ENCODE measurements at places on chromosomes 5 and 9.

DNA sequence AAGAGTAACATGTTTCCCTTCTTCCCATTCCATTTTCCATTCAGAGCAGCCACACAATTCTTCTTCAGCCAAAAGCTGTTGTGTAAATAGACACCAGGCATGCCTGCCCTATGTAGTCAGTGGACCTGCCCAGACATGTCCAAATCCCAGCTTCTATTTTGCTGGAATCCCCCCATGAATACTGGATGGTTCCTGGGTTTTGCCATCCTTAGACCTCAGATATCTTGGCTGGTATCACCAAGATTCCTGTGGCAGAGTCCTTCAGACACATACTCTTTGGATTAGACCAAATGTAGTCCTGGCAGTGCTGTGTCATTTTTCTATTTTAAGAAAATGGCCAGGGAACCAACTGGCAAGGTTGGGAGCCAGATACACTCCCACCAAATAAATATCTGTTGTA is 10.3 kb downstream of the FST start:
- no peaks in the 10 kb centered on the region for H3K36me3 ChIP-seq
- no peaks in the 10 kb centered on the region for H3K27me3 ChIP-seq
- no peak overlapping the region for H3K4me3 ChIP-seq
- no peak overlapping the region for H3K27ac ChIP-seq
- no peaks in the 10 kb centered on the region for H3K4me1 ChIP-seq
- DNase-seq, result no peak

DNA sequence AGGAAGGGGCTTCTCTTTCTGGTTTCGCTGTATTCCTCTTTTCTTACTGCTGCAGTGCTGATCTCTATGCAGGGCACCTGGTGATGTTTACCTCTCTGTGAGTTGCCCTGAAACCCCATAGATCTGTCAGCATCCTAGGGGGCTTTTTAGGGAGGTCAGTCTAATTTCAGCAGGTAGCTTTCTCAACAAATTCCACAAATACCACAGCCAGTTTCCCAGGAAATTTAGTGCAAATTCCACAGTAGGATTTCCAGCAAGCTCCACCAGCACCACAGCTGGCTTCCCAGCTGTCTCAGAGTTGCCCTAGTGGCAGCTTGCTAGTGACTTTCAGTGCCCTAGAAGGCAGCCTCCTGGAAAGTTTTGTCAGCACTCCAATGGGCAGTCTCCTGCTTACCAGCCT is 379.1 kb upstream of the SMC2 start:
- no peaks in the 10 kb centered on the region for H3K36me3 ChIP-seq
- no peak for DNase-seq
- no peak overlapping the region for H3K4me3 ChIP-seq
- no peaks in the 10 kb centered on the region for H3K27me3 ChIP-seq
- H3K4me1 ChIP-seq, result no peaks in the 10 kb centered on the region

DNA sequence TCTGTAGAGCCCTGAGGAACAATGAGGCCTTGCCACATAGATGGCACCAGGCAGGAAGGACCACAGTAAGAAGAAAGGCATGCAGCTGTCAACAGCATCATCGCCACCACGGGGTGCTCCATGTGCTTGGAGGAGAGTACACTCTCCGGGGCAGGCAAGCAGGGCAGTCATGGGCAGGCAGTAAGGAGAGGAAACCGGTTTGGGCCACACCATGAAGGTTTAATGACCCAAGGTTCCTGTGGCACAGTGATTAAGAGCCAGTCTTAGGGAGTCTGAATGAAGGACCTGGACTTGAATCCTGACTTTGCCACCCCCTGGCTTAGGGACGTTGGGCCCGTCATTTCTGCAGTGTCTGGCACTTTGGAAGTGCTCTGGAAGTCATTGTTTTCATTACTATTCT is 80.6 kb upstream of the ZBTB43 start:
- no peak overlapping the region for H3K27ac ChIP-seq
- H3K27me3 ChIP-seq, result no peaks in the 10 kb centered on the region
- H3K36me3 ChIP-seq, result no peaks in the 10 kb centered on the region

GRCh38 chr9:74330487-74331214 is 166.5 kb upstream of the RORB start:
- H3K27me3 ChIP-seq, result no peaks in the 10 kb centered on the region
- H3K36me3 ChIP-seq, result no peaks in the 10 kb centered on the region
- no peak for DNase-seq
- no peak overlapping the region for H3K27ac ChIP-seq
- no peak overlapping the region for H3K4me3 ChIP-seq

- no peak for DNase-seq
- no peak overlapping the region for H3K27ac ChIP-seq
- no peaks in the 10 kb centered on the region for H3K36me3 ChIP-seq
- H3K4me3 ChIP-seq, result no peak overlapping the region
- H3K4me1 ChIP-seq, result no peaks in the 10 kb centered on the region
Measured at GRCh38 chr5:11335881-11336760, 568.1 kb downstream of the CTNND2 start.

DNA sequence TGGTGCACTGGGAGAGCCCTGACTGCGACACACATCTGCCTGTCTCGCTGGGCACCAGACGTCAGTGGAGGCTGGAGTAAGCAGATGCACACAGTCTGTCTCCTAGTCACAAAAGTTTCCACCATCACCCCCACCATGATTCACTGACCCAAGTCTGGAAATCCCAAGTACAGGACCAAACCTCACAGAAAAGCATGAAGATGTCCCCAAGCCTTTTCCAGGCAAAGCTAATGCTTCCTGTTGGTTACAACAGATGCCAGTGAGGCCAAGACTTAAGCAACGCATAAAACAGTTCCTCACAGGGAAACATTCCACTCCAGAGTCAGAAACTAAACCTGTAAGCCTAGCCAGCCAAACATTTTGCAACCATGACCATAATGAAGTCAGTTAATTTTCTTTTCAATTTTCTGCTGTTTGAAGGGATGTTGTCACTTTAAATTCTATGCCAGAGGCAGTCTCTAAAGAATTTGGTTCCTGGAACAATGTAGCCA is 259.3 kb upstream of the SLC30A5 start:
- H3K4me3 ChIP-seq, result no peak overlapping the region
- no peaks in the 10 kb centered on the region for H3K4me1 ChIP-seq
- no peak overlapping the region for H3K27ac ChIP-seq
- H3K27me3 ChIP-seq, result no peaks in the 10 kb centered on the region
- no peak for DNase-seq
- H3K36me3 ChIP-seq, result no peaks in the 10 kb centered on the region

DNA sequence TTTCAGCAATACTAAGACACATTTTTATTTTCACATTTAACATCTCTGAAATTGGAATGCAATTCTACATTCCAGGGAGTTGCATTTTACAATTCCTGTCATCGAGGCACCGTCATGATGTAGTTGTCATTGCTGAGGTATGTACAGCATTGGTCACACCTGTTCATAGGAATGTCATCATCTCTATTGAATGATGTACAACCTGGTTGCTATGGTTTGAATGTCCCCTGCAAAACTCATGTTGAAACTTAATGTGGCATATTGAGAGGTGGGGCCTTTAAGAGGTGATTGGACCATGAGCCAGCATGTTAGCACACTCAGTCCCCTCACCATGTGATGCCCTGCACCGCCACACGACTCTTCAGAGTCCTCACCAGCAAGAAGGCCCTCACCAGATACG is 103.1 kb downstream of the CEMIP2 start:
- no peak overlapping the region for H3K4me3 ChIP-seq
- no peak for DNase-seq
- H3K36me3 ChIP-seq, result no peaks in the 10 kb centered on the region
- no peaks in the 10 kb centered on the region for H3K4me1 ChIP-seq
- H3K27ac ChIP-seq, result no peak overlapping the region

DNA sequence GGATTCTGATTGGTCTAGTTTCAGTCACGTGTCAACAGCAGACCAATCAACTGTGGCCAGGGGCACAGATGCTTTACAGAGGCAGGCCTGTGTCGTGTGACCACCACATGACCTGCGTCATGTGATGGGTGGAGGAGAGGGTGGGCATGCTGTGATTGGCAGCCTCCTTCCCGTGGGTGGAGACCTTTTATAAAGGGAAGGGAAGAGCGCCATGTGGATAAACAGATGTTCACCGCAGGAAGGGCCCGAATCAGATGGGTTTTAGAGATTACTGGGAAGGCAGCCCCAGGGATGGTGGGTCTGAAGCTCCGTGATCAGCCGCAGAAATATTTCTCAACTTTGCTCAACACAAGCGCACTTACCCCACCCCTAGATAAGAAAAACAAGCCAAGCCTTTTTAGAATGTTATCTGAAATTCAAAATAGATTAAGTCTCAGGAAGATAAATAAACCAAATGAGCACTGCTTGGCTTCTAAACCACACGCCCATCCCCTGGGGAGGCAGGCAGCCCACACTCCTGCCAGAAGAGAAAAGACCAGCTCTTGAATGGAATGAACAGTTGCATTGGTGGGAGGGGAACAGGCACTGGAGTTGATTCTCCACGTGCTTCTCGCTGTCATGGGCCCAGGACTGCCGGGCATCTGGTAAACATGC is 43.6 kb downstream of the ROPN1L start:
- no peak for DNase-seq
- H3K27me3 ChIP-seq, result no peaks in the 10 kb centered on the region
- no peaks in the 10 kb centered on the region for H3K36me3 ChIP-seq
- no peak overlapping the region for H3K27ac ChIP-seq
- H3K4me3 ChIP-seq, result no peak overlapping the region

DNA sequence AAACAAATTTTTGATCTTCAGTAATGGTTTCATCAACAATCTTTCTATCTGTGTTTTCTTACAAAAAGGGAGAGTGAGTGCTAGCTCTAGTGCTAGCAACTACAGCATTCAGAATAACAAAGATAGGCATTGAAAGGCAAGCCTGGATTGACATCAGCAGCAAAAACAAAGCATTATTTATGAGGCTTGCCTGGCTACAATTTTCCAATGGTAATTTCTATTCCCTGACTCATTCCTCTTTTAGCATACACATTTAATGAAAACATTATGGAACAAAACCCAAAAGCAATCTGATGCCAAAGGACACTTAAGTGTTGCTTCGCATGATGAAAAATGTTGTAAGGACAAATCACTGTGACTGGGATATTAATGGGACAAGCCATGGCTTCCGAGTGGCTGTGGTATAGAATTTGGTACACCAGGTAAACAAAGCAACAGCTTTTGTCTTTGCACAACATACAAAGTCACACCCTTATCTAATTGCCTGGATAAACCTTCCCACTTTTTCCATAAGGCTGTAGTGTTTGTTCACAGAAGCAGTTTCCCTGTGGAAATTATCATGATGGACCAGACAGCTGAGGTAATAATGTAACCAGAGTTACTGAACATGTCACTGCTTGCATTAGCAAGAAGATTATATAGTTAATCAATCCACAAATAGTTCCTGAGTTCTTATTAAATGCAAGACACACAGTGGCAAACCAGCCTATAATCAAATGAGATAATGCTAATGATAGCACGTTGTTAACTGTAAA is 179.8 kb upstream of the EDIL3 start:
- H3K27me3 ChIP-seq, result no peaks in the 10 kb centered on the region
- no peaks in the 10 kb centered on the region for H3K36me3 ChIP-seq
- no peak overlapping the region for H3K27ac ChIP-seq
- DNase-seq, result no peak

DNA sequence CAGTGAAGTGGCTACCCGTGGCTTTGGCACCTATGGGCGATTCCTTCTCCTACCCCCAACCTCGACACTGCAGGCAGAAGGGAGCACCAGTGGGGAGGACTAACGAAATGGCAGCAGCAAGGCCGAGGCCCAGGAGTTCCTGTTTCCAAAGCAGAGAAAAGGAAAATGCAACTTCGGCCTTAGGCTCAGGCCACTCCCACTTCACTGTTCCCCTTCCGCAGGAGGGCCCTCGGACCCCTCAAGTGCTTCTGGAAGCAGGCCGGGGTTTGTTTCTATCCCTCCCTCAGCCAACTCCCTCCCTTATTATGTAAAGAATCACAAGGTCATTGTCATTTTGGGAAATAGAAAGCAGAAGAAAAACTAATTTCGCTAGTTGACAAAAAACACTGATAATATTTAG is 36.4 kb upstream of the NKX2-5 start:
- peaks cover 4% of the 10 kb centered on the region for H3K27me3 ChIP-seq
- no peaks in the 10 kb centered on the region for H3K4me1 ChIP-seq
- no peaks in the 10 kb centered on the region for H3K36me3 ChIP-seq
- no peak overlapping the region for H3K4me3 ChIP-seq
- no peak for DNase-seq

- DNase-seq, result no peak
- H3K4me1 ChIP-seq, result no peaks in the 10 kb centered on the region
- no peaks in the 10 kb centered on the region for H3K36me3 ChIP-seq
- no peaks in the 10 kb centered on the region for H3K27me3 ChIP-seq
- no peak overlapping the region for H3K4me3 ChIP-seq
- no peak overlapping the region for H3K27ac ChIP-seq
Measured at GRCh38 chr5:56465769-56466135, 232.6 kb upstream of the ANKRD55 start.

- H3K4me3 ChIP-seq, result no peak overlapping the region
- no peak for DNase-seq
- H3K36me3 ChIP-seq, result no peaks in the 10 kb centered on the region
- peaks cover 5% of the 10 kb centered on the region for H3K27me3 ChIP-seq
- no peaks in the 10 kb centered on the region for H3K4me1 ChIP-seq
Measured at GRCh38 chr5:128532127-128532526, 5.9 kb downstream of the FBN2 start.

DNA sequence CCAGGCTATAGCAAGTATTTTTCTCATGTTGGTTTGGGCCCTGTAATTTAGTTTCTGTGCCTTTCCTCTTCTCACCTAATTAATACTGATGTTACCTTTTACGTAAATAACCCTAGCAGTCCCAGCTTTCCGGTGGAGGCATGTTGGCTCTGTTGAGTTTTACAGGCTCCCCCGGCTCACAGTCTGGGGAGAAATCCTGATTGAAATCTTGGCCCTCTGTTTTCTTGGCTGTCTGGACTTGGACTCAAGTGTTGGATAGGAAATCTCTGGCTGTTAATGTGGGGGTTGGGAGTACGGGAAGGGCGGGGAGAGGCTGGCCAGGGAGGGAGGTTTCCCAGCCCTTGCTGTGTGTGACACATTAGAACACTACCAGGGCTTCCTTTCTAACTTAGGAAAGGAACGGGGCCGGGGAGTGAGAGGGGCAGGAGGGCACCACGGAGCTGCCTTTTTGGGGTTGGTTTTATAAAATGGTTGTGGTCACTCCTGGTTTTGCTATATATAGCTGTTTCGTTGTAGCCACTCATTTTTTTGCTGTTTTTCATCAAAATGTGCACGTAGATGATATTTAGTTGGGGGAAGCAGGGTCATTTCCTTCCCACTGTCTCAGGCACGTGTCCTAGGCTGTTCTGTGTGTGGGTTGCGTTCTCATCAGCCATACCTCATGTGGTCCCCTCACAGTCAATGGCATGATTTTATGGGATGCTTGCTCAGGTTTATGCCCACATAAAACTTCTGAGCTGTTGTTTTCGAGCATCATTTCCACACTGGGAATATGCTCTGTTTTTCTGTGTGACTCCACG is 11.0 kb downstream of the TRIO start:
- no peaks in the 10 kb centered on the region for H3K4me1 ChIP-seq
- no peaks in the 10 kb centered on the region for H3K36me3 ChIP-seq
- no peak overlapping the region for H3K4me3 ChIP-seq
- no peak overlapping the region for H3K27ac ChIP-seq
- DNase-seq, result no peak
- H3K27me3 ChIP-seq, result no peaks in the 10 kb centered on the region

DNA sequence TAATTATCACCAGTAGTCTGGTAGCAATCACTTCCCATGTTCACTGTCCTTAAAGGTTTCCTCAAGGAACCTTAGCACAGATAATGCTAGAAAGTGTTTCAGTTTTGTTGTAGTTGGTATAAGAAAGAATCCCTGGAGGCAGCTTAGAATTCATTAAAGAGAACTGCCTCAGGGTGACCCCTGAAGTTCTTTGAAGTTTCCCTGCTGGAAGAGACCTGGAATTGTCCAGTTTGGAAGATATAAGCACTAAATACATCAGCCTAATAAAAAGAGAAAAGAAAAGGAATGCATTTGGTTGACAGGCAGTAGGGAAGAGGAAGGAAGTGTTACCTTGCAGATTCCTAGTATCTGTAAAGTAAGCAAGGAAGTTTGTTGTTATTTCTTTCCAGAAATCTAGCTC is 999.6 kb upstream of the DMAC1 start:
- no peak overlapping the region for H3K27ac ChIP-seq
- no peak overlapping the region for H3K4me3 ChIP-seq
- no peaks in the 10 kb centered on the region for H3K27me3 ChIP-seq
